ENCODE measurements at places on chromosomes 12 and 14.
A peak's percentile ranks its signal among the peaks of the same experiment; 100 is the strongest.

DNA sequence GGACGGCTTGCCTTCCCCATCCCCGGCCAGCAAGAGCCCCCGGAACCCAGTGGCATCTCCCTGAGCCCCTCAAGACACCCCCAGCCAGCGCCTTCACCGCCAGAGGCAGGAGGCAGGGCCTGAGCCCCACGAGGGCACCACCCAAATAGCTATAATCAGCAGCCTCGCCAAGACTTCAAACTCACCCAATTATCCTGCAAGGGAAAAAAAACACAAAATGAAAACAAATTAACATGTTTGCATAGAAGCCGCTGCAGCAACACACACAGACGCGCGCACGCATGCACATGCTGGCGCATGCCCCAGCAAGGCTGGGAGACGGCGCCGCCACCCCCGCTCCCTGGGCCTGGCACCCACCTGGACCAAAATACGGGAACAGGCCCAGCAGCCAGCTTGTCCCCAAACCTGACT, 15.8 kb downstream of the FAM222A start:
- DNase-seq = peak; percentile 89

GRCh38 chr12:14773685-14774073, 29.6 kb downstream of the WBP11 start:
- DNase-seq = peak; percentile 80

GRCh38 chr12:57473392-57473791, 6.3 kb downstream of the ARHGAP9 start:
- DNase-seq = no peak

DNA sequence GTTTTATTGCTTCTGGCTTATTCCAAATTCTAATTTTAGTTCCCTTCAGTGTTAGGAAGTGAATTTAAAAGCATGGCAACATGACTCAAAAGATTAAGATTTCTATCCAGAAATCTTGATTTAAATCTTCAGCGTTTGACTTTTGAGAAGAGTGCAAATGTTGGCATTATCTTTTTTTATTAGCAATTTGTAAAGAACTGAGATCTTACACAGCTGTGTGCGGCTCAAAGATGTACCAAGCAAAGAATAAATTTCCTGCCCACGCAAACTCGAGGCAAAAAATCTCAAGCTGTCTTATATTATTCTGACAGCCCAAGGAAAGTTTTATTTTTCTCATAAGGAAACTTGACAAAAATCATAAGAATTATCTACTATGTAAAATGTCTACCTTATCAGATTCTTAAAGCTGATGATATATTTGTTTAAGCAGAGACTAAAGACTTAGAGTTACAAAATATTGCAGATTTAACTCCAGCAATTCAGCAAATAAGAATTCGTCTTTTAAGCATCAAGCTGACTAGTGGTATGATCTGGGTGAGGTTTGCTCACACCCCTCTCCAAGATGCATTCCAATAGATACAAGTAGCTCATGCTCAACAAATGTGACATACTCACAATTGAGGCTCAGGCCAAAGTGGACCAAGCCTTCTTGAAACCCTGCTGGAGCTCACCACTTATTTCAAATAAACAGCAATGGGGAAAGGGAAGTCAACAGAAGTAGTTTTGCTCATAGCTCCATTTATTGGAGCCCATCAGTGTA, 47.4 kb upstream of the POC1B start:
- DNase-seq = no peak

GRCh38 chr12:104709692-104710435, 248.2 kb downstream of the SLC41A2 start:
- DNase-seq = no peak

- no peak for DNase-seq
These were observed 16.4 kb upstream of the A2M start for GRCh38 chr12:9132008-9132535.

- peak; percentile 67 for DNase-seq
These were observed 75.6 kb downstream of the ARL6IP4 start for GRCh38 chr12:123056053-123056452.

DNA sequence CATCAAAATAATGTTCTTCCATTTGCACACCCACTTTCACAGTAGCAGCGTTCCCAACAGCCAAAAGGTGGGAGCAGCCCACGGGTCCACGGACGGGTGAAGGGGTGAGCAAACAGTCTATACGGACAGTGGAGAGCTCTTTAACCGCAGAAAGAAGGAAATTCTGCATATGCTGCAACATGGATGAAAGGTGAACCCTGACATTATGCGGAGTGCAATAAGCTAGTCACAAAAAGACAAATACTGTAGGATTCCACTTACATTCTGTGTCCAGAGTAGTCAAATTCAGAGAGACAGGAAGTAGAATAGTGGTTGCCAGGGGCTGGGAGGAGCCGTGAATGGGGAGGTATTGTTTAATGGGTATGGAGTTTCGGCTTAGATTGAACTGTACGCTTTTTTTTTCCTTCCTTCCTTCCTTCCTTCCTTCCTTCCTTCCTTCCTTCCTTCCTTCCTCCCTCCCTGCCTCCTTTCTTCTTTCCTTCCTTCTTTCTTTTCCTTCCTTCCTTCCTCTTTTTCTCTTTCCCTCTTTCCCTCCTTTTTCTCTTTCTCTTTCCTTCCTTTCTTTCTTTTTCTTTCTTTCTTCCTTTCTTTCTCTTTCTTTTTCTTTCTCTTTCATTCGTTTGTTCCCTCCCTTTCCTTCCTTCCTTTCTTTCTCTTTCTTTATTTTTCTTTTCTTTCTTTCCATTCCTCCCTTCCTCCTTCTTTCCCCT, 15.8 kb upstream of the ANKRD9 start:
- DNase-seq = peak; percentile 81

GRCh38 chr12:51926718-51927117, 19.4 kb downstream of the ACVRL1 start:
- DNase-seq = peak; percentile 66
